Stimulated activated CD4-positive, alpha-beta T cell treated with anti-CD3 and anti-CD28 coated beads, Interleukin-2, amount 100 ng/mL, for 48 hours (primary cell): ENCODE measurements at places on chromosomes 7 and 10.

DNA sequence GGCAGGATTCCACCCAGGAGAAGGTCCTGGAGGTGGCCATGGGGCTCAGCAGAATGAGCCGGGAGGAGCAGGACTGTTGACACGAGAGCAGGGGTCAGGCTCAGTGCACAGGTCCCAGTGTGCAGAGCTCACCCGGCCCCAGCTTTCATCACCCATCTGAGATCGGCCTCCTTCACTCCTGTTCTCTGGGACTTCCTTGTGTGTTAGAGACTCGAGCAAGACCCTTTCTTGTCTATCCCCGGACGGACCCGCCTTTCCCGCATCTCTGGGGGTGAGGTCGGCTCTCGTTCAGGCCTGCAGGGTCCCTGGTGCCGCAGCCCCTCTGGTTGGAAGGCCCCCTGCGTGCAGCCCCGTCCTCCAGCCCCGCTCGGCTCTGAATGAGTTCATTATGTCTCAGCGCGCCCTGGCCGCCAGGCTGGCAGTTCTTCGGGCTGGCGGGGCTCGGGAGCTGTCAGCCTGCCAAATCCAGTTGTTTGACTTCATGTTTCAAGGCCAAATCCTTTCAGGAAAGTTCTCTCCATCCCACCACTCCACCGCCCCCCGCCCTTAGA is 127.9 kb downstream of the LHPP start:
- no peak for DNase-seq

- DNase-seq, result peak; percentile 12
These were observed 6.4 kb upstream of the GPR22 start for GRCh38 chr7:107463139-107464078.

DNA sequence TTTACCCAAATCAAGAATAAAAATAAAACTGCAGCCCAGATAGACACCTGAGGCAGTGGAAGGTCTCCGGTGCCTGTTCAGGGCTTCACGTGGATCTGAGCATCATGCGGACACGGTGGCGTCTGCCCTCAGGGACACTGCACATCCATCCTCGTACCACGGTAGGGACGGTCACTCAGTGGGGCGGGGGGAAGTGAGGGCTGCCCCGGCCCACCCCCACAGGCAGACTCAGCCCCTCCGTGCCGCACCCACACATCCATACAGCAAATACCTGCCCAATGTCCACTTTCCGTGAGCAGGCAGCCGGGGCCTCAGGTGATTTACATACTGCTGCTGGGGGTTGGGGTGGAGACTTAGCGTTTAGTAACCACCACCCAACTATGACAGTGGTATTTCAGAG is 207.8 kb downstream of the DIP2C start:
- no peak for DNase-seq

GRCh38 chr10:94403380-94404213 is 1.3 kb downstream of the TBC1D12 start:
- no peak for DNase-seq

DNA sequence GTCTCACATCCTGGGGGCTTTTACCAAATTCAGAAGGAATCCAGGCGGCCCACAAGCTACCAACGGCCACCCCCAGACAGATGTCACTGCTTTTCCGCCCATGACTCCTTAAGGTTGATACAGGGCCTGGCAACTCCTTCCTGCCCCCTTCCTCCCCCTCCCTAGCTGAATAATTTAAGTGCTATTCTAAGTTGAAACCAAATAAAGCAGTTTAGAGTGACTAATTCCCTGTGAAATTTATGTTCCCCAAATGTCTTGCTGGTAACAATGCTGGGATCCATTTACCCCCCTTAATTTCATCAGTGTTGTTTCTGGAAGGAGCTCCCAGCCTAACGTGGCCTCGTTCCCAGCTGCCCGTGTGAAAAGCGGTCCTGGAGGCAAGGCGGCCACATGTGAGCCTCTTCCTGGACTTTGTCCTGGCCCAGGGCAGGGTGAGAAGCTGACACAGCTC is 109.6 kb downstream of the TMEM130 start:
- DNase-seq, result no peak

GRCh38 chr10:44779511-44779910 is 131.6 kb upstream of the TMEM72 start:
- DNase-seq, result no peak
